ENCODE measurements at places on chromosomes 12 and 14.

DNA sequence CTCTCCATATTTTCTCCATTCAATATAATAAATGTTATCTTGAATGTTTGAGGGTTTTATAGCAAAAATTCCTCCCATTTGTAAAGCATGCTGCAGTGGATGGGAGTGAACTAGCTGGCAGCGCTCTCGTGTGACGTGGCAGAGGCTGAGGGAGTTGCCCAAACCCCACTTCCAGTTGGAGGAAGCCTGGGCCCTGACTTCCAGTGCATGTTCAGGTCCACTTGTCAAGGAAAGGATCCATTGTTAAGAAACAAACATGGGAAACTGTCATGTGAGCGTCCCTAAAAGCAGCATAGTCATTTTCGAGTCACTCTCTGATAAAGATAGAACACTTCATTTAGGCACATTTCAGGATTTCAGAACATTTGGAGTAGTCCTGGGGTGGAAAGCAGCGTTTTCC, 116.6 kb downstream of the SLC25A47 start:
- DNase-seq, result no peak

GRCh38 chr14:26730929-26731618, 133.2 kb upstream of the NOVA1 start:
- no peak for DNase-seq

DNA sequence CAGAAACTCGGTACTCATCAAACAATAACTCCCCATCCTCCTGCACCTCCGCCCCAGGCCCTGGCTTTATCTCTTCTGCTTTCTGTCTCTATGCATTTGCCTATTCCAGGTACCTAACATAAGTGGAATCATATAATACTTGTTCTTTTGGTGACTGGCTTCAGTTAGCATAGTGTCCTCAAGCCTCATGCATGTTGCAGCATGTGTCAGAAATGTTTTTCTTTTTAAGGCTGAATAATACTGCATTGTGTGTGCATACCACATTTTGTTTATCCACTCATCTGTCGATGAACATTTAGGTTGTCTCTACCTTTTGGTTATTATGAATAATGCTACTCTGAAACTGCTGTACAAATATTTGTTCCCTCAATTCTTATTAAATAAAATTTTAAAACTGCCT, 117.1 kb downstream of the KICS2 start:
- DNase-seq, result no peak

DNA sequence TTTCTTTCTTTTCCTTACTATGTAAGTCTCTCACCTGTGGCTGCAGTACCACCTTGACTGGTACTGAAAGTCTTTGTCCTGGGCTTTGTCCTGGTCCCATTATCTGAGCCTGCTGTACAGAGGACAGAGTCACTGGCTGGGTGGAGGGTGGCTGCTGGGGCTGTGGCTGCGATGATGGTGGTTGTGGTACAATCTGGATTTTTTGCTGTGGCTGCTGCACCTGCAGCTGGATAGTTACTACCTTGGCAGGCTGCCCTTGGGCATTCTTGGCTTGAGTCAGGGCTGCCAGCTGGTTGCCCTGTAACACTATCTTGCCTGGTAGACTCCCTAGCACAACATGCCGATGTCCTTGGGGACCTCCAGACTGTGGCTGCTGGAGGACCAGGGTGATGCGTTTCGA, 27.0 kb downstream of the CHD8 start:
- no peak for DNase-seq

DNA sequence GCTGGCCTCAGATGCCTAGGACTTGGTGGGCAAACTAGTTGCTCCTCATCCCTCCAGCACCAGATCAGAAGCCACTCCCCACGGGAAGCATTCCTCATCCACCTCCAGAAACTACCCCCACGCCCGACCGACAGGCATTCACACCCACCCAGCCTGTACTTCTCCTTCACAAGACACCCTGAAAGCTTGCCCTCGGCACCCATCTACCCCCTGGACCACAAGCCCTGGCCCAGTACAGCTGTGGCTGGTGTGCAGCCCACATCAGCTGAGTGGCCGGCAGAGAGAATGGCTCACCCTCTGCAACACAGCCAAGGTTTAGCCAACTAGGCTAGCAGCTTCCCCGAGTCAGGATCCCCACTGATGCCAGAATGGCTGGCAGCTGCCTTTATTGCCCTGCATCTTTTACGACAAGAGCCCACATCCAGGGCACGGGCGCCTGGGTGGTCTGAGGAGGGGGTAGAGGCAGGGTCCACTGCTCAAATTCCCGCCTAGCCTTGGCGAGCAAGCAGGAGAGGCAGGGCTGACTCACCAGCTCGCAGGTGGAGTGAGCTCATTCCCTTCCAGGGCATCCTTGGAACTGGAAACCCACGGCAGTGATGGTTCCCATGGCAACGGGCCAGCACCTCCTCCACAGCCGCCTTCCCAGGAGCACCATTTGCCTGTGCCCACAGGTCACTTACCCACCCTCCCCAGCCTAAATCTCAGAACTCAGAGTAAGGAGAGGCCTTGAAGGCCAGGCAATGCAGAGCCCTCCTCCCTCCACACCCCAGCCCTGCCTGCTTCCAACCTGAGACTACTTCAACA, 17.1 kb downstream of the ACTN1 start:
- DNase-seq, result no peak

DNA sequence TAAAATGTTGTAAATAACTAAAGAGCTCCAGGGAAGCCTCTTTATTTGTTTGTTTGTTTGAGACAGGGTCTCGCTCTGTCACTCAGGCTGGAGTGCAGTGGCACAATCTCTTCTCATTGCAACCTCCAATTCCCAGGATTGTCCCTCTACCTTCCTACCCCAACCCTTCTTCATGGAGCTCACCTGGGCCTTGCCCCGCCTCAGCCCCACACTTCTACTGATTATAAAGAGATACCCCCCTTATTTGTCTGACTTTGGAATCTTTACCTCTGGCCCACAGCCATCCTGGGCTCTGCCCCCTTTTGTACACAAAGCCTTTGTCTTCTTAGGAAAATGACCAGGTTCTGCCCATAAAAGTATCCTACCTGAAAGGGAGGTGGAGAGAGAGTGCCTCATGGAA, 9.1 kb upstream of the BLTP3B start:
- no peak for DNase-seq

DNA sequence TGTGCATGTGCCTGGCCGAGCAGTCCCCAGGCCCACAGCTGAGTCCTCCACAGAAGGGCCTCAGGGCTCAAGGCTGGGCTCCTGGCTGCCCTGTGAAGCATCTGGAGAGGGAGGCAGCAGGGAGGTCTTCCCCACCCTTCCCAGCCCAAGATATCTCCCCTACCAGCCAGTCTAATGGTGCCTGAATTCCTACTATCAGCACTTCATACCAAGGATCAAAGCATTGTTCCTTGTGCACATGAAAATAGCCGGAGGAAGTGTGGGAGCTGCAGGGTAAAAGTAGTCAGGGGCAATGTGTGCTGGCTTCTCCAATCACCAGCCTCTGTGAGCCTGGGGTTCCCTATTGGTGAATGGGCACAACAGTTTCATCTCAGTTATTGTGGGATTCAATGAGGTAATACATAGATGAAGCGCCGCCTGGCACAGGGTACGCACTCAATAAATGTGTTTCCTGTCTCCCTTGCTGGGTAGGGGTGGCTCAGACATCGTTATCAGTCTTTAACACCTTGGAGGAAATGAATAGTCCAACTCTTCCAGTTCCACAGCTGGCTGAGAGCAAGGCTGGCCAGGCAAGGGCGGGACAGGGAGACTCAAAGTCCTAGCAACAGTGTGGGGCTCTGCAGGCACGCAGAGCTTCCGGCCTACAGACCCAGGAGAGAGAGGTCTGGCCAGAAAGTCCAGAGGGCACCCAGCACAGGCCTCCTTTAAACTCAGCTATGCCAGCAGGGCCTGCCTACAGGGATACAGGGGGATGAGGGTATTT, 39.1 kb upstream of the PNMA1 start:
- DNase-seq, result no peak

GRCh38 chr12:7638760-7639555, 26.8 kb downstream of the APOBEC1 start:
- peak; percentile 71 for DNase-seq
